Naive thymus-derived CD4-positive, alpha-beta T cell (primary cell): ENCODE measurements at places on chromosomes 2 and 18. TPM values are rescaled to one million over a fixed set of nuclear protein-coding genes. Genes with fewer than 3 reads are reported as not detected.

DNA sequence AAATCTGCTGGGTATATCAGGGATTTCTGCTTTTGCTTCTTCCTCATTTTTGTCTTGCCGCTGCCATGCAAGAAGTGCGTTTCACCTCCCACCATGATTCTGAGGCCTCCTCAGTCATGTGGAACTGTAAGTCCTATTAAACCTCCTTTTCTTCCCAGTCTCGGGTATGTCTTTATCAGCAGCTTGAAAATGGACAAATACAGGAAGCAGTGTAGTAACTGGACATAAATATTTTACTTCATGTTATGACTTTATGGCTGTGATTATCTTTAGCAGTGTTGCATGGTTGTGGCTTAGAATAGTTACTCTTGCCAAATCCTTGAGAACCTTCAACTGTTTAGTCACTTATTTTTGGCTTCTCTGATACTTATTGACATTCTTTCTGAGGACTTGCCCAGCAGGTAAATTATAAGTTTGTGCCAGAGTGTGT lies 66.2 kb upstream of the DLX2 start:
- DNase-seq, result no peak

DNA sequence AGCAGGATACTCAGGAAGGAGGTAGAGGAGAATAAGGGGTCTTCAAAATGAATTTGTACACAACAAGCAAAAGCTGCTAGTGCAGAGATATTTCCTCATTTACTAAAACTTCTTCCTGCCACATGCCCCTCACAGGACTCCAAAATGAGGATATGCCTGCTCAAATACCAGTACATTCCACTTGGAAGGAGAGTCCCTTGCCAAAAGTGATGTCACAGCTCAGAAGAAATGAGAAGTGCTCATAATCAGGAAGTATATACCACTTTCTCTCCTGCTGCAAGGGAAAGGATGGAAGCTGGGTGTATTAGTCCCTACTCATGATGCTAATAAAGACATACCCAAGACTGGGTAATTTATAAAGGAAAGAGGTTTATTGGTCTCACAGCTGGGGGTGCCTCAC lies 87.7 kb upstream of the FSHR start:
- no peak for DNase-seq

DNA sequence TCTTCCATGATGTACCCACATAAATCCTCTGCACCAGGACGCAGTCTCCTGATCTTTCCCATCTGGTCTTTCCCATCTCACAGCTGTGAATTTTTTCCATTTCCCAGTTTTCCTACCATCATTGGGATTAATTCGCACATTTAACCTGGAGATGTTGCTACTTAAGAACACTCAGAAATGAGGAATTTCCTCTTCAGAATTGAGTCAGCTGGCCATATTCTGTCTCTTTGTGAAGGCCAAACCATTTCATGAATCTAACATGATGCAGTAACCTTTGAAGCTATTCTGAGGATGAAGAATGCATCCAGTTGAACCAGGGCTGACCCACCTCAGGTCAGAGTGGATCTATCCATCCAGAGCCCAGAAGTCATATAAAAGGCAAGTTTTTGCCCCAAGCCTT lies 326.8 kb downstream of the SETBP1 start:
- no peak for DNase-seq

- DNase-seq, result no peak
Measured at GRCh38 chr2:102303589-102303988, 7.8 kb upstream of the IL1RL1 start.

The FBXO41 gene
- 1.5 TPM for polyA plus RNA-seq

The GPR39 gene
- polyA plus RNA-seq, result not detected

GRCh38 chr2:25790074-25790790 lies 88.1 kb downstream of the ASXL2 start:
- no peak for DNase-seq

DNA sequence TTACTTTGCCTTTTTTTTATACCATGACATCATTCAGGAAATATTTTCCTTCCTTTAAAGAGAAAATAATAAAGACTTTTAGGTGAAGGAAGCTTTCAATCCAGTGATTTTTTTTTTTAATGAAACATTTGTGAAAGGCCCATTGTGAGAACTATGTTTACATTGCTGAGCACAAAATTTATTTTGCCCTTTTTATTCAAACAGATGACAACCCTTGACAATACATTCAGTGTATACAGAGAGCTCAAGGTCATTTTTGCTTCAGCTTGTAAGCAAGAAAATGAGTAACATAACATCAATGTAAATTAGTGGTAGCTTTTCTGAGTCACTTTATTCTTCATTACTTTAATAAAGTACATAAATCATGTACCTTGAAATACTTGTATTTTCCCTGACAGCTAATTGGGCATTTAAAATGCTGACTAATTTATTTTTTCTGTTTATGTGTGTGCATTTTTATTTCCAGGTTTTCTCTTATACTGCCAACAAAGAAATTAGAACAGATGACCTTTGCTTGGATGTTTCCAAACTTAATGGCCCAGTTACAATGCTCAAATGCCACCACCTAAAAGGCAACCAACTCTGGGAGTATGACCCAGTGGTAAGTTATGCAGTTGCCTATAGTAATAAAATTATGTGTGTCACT lies 121.6 kb downstream of the GALNT1 start:
- DNase-seq, result no peak

- DNase-seq, result no peak
Measured at GRCh38 chr2:204645018-204645773, 99.9 kb downstream of the PARD3B start.

The RIOK3 gene
- 34.3 TPM for polyA plus RNA-seq

DNA sequence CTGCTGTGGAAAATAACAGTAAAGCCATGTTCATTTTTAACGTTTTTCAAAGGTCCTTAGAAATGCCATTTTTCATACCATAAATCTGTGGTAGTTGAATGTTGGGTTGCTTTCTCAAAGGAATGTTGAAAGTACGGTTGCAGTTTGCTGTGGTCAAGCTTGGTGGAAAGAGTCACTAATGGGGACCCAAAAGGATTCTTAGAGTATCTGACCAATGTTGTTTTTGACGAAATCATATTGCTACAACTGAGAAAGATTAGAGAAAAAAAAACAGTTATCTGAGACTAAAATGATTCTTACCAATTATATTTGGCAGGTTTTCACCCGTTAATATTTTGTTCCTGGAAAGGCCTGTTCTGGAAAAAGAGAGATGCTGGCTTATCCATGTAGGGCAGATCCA lies 439.5 kb upstream of the ETAA1 start:
- DNase-seq, result no peak

GRCh38 chr2:112035786-112036185 lies 19.3 kb upstream of the TMEM87B start:
- DNase-seq, result no peak

The ADAM23 gene
- polyA plus RNA-seq, result 1.2 TPM

DNA sequence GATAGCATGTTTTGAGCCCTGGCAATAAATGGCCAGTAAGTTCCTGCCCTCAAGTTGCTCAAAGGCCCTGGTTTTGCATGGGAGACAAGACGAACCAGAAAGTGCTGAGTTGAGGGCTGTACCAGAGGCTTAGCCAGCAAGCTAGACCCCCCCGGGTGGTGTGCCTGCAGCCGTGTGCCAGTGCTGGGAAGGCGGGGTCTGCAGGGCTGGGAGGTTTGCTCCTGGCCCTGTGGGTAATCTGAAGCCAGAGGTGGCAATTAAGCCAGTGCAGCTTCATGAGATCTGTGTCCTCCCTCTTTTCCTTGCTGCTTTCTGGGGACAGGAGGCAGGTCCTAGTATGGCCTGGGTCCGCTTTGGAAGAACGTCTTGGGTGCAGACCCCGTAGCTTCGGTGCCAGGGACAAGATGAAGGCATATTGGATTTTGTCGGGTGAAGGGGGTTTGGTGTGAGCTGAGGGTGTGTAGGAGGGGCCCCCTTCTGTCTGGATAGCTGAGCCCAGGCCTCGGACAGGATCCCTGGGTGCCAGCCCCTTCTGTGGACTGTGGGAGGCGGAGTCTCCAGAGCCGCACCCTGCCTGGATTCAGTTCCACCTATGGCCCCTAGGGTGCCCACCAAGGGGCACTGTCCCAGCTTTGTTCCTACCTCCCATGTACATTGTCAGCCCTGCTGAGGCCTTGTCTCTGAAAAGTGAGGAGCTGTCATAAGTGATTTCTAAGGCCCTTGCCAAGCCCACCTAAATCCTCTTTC lies 15.6 kb downstream of the ATOH8 start:
- DNase-seq, result no peak

The MBD5 gene
- polyA plus RNA-seq, result 22.9 TPM

- no peak for DNase-seq
Measured at GRCh38 chr2:80403081-80403480, 98.5 kb upstream of the LRRTM1 start.
